ENCODE measurements at places on chromosomes 7 and 10.

DNA sequence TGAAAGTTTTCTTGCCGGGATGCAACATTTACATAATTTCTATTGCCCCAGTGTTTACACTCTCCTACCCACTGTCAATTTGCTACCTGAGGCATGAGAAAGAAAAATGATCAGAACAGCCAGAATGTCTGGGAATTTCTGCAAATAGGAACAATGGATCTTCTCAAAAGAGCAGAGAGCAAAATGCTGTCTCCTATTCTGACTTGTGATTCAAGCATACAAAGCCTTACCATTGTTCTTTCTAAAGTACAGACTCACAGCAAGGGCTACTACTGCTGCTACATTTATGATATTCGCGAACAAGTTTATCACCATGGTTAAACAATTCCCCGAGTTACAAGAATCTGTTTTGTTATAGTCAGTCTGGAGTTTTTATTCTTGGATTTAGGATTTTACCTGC, 329.9 kb upstream of the CELF2 start:
- DNase-seq = no peak

DNA sequence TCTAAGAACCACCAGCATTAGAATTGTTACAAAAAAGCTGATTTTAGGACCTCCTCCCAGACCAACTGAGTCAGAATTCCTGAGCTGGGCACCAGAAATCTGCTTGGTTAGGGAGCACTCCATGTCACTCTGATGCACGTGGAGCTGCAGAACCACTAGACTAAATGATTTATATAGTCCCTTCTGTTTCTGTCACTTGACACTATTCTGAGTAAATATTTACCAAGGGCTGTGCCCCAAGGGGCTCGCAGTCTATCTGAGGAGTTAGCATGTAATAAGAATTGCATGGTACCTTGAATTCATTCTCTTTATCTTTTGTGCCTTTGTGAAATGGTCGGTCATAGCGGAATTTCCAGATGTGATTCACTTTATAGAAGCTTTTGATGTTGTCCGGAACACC, 196.0 kb upstream of the IMMP2L start:
- DNase-seq = no peak

- DNase-seq = no peak
Measured at GRCh38 chr7:2231992-2232765, 566 bp downstream of the MAD1L1 start.

GRCh38 chr7:141946796-141947195, at the start of gene CLEC5A:
TSS of gene CLEC5A (minus strand) at chr7:141946974. CDS start at chr7:141946292, 682 bp downstream.
- DNase-seq = no peak

DNA sequence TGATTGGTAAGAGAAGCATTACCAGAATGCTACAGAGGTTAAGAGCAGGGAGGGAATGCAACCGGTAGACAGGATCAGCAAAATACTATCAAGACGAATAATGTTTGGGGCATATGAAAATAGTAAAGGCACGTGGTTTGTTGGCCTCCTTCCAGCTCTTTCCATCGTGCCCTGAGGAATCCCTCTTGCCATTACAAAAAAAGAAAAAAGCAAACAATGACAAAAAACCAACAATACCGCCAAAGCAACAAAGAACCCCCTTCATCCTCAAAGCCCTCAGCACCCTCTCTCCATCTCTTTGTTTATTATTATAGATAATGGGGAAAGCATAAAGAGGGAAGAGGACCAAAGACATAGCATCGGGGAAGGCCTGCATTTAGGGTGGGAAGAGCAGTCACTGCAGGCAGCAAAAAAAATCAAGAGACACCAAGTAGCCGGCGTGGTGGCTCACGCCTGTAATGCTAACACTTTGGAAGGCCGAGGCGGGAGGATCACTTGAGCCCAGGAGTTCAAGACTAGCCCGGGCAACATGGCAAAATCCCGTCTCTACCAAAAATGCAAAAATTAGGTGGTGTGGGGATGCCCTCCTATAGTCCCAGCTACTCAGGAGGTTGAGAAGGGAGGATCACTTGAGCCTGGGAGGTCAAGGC, 78.0 kb downstream of the HIP1 start:
- no peak for DNase-seq

DNA sequence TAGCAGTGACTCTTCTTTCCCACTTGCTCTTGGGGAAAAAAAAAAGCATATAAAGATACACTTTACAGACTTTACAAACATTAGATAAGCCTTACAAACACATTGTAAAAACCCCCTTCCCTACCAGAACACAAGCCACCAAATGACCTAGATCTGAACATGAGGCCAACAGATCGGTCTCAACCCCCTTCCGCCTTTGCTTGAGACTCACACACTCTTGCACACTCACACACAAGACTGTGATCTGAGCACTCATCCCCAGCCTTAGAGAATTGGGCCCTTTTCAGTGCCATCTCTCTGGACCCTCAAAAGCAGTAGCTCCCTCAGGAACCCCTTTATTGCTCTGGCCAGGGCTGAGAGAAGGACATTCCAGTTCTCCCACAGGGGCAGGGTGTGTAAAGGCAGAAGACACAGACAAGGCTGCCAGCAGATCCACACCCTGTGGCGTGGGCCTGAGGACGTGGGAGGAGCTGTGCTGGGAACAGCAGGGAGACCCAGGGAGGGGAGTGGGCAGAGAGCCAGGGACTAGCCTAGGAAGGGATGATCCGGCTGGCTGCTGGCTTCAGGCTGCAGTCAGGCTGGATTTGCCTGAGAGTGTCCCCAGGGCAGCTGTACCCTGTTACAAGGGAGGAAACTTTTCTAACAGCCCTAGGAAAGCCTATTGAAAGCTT, 206.7 kb downstream of the KIAA1217 start:
- peak; percentile 89 for DNase-seq

DNA sequence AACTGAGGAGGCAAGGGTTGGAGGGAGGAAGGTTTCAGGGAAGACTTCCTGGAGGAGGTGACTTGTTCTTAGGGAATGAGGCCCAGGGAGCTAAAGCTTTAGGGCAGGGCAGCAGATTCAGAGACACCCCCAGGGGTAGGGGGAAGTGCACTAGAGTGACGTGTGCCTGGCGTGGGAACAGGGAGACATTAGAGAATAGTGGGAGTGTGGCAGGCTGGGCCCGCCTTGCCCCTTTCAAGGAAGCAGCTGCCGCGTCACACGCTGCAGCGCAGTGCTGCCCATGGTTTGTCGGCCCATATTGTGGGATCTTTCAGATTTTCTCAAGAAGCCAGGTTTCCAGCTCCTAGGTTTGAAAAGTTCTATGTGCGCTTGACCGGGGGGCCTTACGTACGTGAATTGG, 139.4 kb downstream of the LHPP start:
- DNase-seq = no peak

- no peak for DNase-seq
Measured at GRCh38 chr10:131802156-131802915, 98.5 kb upstream of the PPP2R2D start.

- no peak for DNase-seq
Measured at GRCh38 chr7:46741938-46742540, 821.0 kb upstream of the IGFBP3 start.

DNA sequence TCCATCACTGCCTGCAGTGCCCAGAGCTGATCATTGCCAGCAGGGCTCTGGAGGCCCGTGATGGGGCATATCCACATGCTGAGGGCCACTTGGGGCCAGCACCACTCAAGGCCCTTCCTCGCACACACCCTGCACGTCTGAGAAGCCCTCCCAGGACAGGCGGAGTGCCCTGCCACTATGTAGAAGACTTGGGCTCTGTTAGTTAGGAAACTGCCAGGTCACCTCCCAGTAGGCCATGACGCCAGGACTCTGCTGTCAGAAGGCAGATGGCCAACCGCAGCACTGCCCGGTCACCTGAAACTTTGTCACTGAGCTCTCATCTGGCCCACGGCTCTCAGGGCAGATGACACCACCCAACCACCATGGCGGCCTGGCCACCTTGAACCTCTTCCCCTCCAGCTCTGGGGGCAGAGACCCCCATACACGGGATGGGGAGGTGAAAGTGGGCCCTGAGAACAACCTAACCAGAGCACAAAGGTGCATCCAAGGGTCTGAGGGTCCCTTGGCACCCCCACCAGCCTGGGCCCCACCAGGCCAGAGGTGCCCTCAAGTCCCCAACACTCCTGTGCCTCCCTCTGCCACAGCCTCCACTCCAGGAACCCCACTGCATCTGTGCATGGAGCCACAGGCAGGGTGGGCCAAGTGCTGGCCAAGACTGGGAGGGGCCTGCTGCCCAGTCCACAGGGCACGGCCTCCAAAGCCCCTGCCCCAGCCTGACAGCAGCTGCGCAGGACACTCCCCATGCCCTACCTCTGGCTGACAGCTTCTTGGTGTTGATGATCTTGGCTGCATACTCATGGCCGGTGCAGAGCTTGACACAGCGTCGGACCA, 41.8 kb downstream of the CAMK2B start:
- DNase-seq = peak; percentile 27

GRCh38 chr7:131424219-131424822, 96.6 kb downstream of the MKLN1 start:
- DNase-seq = no peak

DNA sequence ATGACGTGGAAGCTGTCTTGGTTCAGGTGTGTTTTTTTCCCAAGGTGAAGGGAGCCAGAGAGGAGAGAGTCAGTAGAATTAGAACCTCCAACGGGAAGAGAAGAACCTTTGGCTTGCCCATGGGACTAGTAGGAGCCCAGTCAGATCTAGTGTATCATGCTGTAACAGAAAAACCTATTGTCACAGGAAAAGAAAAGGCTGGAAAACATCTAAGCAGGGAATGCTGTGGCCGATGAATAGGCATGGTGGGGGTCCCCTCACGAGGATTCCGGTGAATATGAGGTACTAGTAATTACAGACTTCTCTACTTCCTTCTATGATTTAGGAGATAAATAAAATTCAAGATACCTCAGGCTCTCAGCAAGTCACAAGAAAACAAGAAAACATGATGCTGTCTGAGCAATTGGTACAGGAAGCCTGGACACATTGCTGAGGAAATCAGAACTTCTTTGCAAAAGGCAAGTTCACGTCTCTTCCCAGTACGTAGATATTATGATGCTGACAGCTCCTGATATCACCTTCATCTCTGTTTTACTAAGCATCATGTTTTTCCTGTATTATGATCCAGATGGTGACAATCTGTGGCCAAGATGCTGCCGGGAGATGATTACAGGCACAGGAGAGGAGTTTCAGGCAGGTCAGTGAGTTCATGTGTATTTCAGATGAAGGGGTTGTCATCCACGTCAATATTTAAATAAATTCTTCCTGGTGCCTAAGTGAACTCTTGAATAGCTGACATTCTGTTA, 54.3 kb upstream of the NPY start:
- no peak for DNase-seq

GRCh38 chr10:44473146-44473545, 88.2 kb upstream of the CXCL12 start:
- no peak for DNase-seq

- DNase-seq = no peak
Measured at GRCh38 chr10:78175444-78176015, 141.9 kb downstream of the RPS24 start.

GRCh38 chr10:24849501-24850299, 102.7 kb downstream of the PRTFDC1 start:
- DNase-seq = no peak

DNA sequence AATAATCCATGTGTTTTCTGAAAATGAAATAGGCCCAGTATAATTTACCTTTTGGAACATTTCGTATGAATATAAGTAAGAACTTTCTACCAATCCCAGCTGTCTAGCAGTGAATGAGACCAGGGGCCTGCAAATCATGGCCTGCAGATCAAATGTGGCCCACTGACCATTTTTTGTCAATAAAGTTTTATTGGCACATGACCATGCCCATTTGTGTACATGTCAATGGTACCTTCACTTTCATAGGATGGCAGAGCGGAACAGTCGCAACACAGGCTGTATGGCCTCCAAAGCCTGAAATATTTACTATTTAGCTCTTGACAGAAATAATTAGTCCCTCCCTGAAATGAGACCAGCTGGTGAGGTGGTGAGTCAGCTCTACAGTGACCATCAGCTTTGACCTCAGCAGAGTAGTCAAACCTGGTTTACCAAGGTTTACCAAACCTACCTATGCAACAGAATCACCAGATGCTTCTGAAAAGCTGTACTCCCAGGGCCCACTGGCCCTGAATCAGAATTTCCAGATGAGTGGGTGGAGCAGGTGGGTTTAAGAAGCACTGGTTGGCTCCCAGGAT, 13.8 kb upstream of the C10orf90 start:
- DNase-seq = no peak

DNA sequence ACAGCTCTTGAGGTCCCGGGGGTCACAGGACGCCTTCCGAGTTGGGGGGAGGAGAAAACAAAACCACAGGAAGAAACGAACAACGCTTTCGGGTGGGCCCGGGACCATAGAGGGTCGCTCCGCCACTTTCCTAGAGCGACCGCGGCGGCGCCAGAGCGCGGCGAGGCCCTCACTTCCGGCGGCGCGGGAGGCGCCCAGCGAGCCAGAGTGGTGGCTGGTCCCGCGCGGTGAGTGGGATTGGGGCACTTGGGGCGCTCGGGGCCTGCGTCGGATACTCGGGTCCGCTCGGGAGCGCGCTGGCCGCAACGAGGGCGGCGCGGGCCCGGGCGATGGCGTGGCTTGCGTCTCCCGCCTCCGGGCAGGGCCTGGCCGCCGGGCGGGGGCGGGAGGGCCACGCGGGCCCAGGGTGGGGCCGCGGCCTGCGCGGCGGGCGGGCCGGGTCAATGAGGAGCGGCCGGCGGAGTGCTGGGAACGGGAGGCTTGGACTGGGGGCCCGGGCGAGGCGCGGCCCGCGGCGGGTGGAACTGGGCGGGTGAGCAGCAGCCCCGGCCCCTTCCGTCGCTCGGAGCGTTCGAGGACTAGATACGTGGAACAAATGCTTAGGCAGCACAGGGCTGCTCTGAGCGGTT, at the start of gene ZNF22:
Gene ZNF22 (plus strand): TSS at position 172 of the 629 bp plus-strand sequence. CDS start 2,446 bp downstream, outside the sequence.
- DNase-seq = peak; percentile 90

GRCh38 chr7:157061979-157062378, 51.5 kb upstream of the MNX1 start:
- DNase-seq = no peak

- DNase-seq = no peak
Measured at GRCh38 chr10:5354068-5354467, 10.7 kb upstream of the UCN3 start.

GRCh38 chr10:62652564-62652963, 152.0 kb upstream of the ADO start:
- DNase-seq = no peak

GRCh38 chr7:117531595-117532244, 51.9 kb downstream of the CFTR start:
- no peak for DNase-seq

- DNase-seq = no peak
Measured at GRCh38 chr7:11539853-11540252, 292.1 kb downstream of the THSD7A start.

GRCh38 chr10:89649051-89649450, 4.0 kb upstream of the PANK1 start:
- no peak for DNase-seq
